ENCODE measurements at places on chromosomes 1 and 21.

GRCh38 chr1:207097871-207098324 lies 6.1 kb upstream of the C4BPA start:
- no peak for DNase-seq

- DNase-seq, result no peak
These were observed 263.7 kb downstream of the OMA1 start for GRCh38 chr1:58282623-58283387.

DNA sequence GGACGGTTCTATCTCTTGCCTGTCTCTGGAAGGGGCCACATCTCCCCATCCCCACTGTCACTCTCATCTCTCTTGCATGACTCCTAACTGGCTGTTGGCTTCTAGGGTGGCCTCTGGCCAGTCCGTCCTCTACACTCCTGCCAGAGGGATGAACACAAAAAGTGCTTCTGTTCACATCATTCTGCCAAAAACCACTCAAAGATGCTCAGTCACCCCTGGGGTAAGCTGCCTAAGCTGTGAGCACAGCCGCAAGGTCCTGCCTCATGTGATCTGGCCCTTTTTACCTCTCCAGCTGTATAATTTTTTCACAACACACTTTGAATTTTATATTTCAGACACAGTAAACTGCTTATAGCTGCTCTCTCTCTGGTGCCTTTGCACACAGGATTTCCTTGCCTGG lies 97.6 kb upstream of the CD34 start:
- no peak for DNase-seq

DNA sequence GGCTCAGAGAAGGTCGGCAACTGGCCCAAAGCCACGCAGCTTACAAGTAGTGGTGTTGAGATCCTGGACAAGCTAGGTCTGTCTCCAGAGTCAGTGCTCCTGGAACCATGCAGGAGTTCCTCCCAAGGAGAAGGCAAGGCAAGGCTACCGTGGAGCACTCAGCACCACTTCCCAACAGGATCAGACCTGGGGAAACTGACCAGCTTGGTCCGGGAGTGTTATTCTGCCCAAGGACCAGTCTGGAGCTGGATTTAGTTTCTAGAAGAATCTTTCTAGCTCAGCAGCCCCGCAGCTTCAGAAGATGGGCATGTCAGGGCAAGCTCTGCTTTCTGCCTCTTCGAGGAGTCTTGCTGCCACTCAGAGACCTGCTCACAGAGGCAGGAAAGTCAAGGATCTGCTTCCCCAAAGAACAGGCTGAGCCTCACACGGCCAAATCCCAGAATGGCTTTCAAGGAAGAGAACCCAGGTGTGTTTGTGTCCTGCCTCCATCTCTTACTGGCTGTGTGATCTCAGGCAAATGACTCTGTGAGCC lies 302.8 kb downstream of the MATN1 start:
- peak; percentile 7 for DNase-seq

DNA sequence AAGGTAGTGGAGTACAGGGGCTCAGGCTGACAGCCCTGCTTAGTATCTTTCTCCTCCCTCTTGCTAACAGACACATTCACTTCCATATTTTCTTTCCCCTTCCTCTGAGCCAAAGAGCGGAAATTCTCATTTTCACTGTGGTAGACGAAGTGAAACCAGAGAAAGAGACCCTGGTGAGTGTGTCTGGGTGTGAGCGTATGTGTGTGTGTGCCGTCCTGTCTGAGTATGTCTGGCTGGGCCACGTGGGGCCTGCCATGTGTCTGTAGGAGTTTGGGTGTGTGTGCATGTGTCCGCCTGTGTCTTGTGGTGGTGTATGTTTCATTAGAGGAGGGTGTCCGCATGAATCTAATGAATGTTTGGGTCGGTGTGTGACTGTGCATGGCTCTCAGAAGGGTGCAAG lies 1.7 kb downstream of the COL8A2 start:
- DNase-seq, result peak; percentile 22

Measured in CD4-positive, alpha-beta T cell treated with Interleukin-4 for 1 hour (primary cell).